Activated T-helper 17 cell treated with anti-CD3 and anti-CD28 coated beads, Interleukin-2, amount 50 U/mL, for 72 hours (primary cell): ENCODE measurements at places on chromosomes 1 and 21. TPM values are rescaled to one million over a fixed set of nuclear protein-coding genes. Genes with fewer than 3 reads are reported as not detected.

Gene CD34
- 0.06 TPM for total RNA-seq

- no peak for ATAC-seq
Measured at GRCh38 chr1:222046684-222047263, 304.9 kb upstream of the DUSP10 start.

Gene PTGFR
- not detected for total RNA-seq

- no peak for ATAC-seq
Measured at GRCh38 chr1:115672224-115673009, 30.6 kb downstream of the VANGL1 start.

GRCh38 chr21:29928537-29928936 lies 11.3 kb downstream of the GRIK1 start:
- ATAC-seq, result no peak

GRCh38 chr21:15645830-15646229 lies 84.0 kb upstream of the USP25 start:
- no peak for ATAC-seq

DNA sequence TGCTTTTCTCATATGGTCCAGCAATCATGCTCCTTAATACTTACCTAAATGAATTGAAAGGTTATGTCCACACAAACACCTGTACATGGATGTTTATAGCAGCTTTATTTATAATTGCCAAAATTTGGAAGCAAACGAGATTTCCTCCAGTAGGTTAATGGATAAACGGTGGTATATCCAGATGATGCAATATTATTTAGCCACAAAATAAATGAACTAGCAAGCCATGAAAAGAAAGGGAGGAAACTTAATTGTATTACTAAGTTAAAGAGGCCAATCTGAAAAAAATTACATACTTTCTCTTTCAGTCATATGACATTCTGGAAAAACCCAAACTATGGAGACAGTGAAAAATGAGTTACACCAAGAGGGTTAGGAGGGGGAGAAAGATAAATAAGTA lies 76.3 kb upstream of the LRRC7 start:
- no peak for ATAC-seq

GRCh38 chr1:206808615-206809014 lies 36.3 kb upstream of the IL10 start:
- ATAC-seq, result peak; percentile 75

DNA sequence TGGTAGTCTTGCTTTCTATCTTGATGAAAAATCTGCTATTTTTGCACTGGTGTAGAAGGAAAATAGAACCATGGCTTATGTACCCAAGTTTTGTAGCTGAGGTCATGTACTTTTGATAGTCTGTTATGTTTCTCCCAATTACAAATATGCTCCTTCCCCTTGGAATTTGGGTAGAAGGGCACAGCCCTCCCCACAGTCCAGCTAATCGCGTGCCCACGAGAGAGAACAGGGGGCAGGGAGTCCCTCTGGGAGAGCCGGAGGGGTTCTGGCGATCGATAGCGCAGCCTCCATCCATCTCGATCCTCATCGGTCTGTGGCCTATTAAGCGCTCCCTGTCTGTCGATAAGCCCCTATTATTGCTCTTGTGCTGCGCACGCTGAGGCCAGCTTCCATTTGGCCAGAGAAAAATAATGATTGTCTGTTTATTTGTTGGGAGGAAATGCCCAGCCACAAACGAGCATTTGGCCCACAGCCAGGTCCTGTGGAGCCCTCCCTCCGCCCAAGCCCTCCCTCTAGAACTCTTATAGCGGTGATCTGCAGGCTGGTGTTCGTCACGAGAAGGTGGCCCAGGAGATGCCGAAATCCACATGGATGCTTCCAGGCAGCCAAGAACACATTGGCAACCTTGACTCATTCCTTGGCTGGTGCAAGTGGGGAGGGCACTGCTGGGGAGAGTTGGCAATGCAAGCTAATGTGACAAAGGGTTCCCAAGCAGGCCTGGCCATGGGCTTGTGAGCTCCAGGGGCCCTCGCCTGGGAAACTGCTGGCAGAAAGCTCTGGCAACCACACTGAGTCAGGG lies 134.7 kb upstream of the TNR start:
- ATAC-seq, result no peak

DNA sequence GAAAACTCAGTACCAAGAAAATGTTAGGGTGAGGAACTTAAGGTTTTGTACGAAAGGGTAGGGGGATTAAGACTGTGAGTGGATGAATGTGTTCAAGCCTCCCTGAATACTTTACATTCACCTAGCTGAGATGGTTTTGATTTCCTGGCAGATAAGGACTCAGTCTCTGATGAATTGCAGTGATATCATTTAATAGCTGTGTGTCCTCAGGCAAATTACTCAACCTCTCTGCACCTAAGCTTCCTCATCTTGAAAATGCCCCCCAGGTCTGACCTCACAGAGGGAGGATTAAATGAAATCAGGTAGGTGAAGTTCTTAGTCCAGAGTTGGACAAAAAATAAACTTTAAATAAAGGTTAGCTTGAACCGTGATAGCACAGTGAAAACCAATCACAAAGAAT lies 48.4 kb downstream of the CAMK2N1 start:
- ATAC-seq, result no peak

- ATAC-seq, result no peak
Measured at GRCh38 chr1:109392788-109393616, 4.7 kb downstream of the SORT1 start.
